ENCODE measurements at places on chromosomes 3 and 15.

DNA sequence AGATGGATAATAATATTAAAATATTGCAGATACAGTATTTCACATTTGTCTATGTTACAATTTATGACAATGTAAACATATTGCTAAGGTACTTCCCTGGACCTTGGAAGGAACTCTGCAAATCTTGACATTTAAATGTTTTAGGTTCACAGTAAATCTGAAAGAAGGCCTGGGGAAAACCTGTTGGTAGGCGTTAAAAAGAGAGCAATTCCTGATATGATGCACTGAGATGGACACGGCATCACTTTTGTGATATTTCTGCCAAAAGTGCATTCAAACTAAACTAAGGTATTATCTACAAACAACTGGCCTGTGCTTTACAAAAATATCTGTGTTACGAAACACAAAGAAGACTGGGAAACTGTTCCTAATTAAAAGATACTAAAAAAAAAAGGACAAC is 6.1 kb upstream of the TP63 start:
- no peak for DNase-seq

DNA sequence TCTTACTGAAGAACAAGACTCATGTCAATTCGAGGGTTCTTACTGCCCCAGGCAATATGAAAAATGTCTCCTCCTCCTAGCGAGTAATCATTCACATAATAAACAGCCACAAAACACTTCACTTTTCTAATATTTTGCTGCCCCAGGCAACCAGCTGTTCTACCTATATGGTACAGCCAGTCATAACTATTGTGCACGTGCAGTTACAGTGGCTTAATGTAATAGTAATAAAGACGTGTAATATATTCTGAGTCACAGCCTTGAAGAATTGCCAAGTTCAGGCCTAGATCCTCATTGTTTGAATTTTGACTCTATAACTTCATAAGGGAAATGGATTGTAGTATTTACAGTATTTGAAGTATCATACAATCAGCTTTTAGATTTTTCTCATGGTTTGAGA is 1250.0 kb upstream of the GBE1 start:
- DNase-seq, result no peak

- no peak for DNase-seq
Observed at GRCh38 chr3:97479740-97480139, 284.8 kb upstream of the ARL6 start.

- no peak for DNase-seq
Observed at GRCh38 chr15:86615411-86615810, 535.7 kb downstream of the AGBL1 start.

DNA sequence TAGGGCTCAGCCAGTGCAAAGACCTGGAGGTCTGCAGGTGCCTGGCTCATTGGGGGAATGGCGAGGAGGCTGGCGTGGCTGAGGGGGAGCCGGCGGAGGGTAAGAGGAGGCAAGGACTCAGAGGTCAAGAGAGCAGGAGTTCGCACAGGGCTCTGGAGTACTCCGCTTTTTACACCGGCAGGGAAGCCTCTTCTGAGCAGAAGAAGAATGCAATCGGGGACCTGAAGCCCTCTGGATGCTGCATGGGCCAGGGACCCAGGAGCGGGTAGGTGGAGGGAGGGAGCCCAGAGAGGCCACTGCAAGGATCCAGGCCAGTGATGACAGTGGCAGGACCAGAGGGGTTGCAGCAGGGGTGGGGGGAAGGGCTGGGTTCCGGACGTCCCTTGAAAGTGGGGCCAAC is 70.4 kb upstream of the TAMM41 start:
- no peak for DNase-seq
